ENCODE measurements at places on chromosomes 2 and 18.

GRCh38 chr2:66501267-66501666 lies 66.3 kb downstream of the MEIS1 start:
- DNase-seq, result no peak

DNA sequence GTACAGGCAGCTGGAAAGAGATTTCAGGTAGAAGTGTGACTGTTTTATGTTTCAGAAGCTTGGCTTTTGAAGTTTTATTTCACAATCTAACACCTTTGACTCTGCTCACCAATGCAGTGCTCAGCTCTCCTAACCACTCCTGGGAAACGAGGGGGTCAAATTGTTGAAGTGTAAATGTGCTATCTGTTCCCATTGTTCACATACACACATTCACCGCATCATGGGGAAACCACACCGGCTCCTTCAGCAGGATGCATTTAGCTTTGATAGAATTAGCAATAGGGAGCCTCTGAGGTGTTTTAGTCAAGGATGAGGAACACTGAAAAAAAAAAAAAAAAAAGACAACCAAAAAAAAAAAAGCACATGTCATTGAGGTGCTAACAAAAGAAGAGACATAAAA lies 13.4 kb upstream of the DLGAP1 start:
- no peak for DNase-seq

DNA sequence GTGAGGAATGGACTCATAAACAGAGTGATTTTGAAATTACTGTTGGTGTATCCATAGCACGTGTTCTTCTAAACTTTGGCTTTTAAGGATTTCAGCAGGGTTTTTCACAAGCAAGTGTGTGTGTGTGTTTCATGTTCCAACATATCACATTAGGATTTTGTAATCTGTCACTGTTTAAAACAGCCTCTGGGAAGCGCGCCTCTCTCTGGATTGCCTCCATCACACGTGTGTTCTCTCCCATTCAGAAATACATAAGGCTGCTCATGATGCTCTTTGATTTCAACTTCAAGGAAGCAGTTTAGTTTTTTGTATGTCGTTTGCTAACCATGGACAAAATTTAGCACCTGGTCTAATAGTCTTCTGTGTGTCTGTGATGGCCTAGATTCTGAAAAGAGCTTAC lies 370.4 kb downstream of the MTX2 start:
- DNase-seq, result peak; percentile 63

DNA sequence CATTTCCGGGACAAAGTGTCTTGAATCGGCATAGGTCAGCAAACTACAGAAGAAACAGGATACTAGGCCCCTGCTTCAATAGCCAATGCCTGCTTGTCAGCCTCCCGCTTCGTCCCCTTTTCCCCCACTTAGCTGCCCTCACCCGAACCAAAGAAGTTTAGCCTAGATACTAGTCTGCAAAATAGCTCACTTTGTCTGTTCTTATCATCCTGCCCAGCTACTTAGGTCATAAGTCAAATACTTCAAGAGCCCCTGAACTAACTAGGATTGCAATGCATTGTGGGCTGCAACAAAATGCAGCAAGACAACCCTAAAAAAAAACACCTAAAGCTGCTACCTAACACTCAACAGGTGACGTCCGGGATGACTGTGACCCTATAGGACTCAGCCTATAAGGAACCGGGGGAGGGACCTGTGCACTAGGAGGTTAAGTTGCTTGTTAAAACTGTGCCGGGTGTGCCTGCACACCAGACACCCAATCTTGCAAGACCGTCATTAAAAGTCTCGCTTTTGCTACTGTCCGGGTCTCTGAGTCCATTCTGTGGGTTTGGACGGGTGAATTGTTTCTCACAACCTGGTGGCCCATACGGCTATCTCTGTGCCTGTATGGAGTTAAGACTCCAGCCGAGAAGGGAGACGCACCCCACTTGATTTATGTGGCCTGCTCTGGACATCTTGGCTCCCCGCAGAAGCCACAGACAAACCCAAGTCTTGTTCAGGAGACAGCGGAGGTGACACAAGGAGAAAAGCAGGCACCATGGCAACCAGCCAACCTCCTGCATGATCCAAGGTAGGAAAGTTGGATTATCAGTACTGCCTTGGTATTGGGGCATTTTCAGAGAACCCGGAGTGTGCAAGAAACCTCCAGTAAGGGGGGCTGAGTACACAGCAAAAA lies 105.9 kb downstream of the HIBCH start:
- peak; percentile 55 for DNase-seq

DNA sequence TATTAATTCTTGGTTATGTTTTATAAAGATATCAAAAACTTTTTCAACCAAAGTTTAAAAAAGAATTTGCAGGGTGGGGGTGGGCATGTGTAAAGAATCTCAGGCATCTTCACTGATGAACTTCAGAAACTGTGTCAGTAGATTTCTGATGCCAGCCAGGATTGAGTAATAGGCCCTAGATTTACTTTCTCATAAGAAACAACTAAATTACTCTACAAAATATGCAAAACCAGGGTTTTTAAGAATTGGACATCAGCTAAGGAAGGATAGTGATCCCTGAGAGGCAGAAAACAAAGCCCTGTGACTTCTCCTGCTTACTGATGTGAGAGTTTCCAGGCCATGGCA lies 11.9 kb upstream of the IL1R1 start:
- DNase-seq, result peak; percentile 48
